Activated CD8-positive, alpha-beta T cell treated with anti-CD3 and anti-CD28 coated beads, Interleukin-2, amount 10 ng/mL, durations not matched to agents 7 days and 5 days (primary cell): ENCODE measurements at places on chromosomes 3 and 15. TPM values are rescaled to one million over a fixed set of nuclear protein-coding genes. Genes with fewer than 3 reads are reported as not detected.

GRCh38 chr3:158936530-158937113, 134.8 kb downstream of the MFSD1 start:
- no peak for DNase-seq

ZNF35 gene
- 7.6 TPM for total RNA-seq

DISP2 gene
- 0.82 TPM for total RNA-seq

ZDHHC19 gene
- total RNA-seq: not detected

DNA sequence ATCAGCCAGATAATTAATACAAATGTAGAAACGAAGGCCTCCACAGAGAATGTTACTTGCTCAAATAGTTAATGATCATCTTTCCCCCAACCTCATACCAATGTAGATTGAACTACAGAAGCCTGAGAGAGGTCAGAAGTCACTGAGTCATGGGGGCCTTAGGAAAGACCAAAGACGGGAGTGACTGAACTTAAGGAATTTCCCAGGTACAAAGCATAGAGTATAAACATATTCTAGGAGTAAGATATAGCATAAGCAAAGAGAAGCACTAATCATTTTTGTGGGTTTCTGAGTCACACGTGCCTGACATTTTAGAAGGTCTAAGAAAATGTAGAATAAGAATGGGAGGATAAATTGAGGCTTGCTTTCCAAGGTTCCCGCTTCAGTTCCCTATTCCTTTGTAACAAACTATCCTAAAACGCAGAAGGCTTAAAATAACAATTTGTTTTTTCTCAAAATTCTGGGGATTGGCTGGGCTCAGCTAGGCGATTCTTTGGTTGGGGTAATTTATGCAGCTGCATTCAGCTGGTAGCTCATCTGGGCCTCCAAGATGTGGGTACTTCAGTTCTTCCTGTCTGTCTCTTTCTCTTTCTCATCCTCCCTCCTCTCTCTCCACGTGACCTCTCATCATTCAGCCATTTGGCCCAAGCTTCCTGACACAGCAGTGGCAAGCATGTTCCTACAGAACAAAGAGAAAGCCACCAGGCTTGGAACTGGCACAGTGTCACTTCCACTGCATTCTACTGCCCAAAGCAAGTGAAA, 422.6 kb downstream of the FOXP1 start:
- DNase-seq: no peak

EFCC1 gene
- 0.13 TPM for total RNA-seq

DNA sequence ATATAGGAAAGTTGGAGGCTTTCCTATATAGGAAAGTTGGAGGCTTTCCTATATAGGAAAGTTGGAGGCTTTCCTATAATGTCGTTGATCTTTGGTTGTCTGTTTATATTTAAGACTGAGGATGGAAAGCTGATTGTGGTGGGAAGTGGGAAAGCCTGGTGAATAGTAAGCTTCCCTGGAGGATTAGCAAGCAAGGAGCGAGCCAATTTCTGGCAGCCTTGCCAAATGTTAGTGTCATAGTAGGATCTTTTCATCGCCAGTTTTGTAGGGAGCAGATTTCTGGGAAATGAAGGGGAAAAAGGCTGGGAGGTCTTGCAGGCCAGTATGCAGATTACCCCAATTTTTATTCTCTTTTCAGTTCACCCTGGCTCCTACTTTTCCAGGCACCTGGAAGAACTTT, 39.9 kb upstream of the CCNL1 start:
- DNase-seq: no peak

GRCh38 chr3:143654906-143655305, 193.4 kb downstream of the SLC9A9 start:
- DNase-seq: no peak
